Uterus (tissue), 4 donors: ENCODE measurements at places on chromosomes 5 and 9. TPM values are rescaled to one million over a fixed set of nuclear protein-coding genes. Genes with fewer than 3 reads are reported as not detected.

GRCh38 chr5:74367241-74367733 is 273.2 kb downstream of the ENC1 start:
- DNase-seq: peak; percentile 37
- no peak overlapping the region for H3K4me3 ChIP-seq
- no peaks in the 10 kb centered on the region for H3K27me3 ChIP-seq
- peak overlapping the region; percentile 54 for H3K27ac ChIP-seq

DNA sequence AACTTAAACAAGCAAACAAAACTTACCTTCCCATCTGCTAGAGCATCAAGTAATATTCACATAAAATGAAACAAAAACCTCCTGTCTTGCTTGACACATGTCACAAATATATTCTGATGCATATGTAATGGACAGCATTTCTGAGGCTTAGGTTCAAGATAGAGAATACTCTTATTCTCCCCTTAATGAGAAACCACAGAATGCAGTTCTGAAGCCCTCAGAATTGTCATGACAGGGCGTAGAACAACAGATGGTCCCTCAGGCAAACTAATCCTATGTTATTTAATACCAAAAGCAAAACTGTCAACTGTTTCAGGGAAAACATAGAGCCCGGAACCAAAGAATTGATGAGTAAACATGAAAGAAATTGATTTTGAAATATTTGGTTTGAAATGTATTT is 229.9 kb upstream of the RIOK2 start:
- H3K4me3 ChIP-seq: no peak overlapping the region
- no peaks in the 10 kb centered on the region for H3K36me3 ChIP-seq
- no peak for DNase-seq
- no peaks in the 10 kb centered on the region for H3K27me3 ChIP-seq
- no peak overlapping the region for H3K27ac ChIP-seq
- H3K4me1 ChIP-seq: no peaks in the 10 kb centered on the region

DNA sequence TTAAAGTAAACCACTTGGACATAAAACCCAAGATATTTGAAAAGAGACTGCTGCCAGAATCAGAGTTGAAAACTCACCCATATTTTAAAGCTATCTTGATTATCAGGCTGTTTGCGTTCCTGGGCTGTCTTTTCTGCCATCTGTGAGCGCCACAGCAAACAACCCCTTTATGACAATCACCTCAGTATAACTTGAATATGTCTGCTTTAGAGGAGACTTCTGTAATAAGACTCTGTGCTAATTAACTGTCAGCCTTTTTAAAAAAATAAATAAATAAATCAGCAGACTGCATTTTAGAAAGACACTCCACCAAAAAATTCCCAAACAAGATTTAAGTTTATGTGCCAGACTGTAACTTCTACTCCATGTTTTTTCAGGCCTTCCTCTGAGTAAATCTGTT is 375.7 kb upstream of the CCNH start:
- no peak overlapping the region for H3K4me3 ChIP-seq
- H3K27me3 ChIP-seq: no peaks in the 10 kb centered on the region
- H3K4me1 ChIP-seq: no peaks in the 10 kb centered on the region
- DNase-seq: no peak
- no peaks in the 10 kb centered on the region for H3K36me3 ChIP-seq
- no peak overlapping the region for H3K27ac ChIP-seq

DNA sequence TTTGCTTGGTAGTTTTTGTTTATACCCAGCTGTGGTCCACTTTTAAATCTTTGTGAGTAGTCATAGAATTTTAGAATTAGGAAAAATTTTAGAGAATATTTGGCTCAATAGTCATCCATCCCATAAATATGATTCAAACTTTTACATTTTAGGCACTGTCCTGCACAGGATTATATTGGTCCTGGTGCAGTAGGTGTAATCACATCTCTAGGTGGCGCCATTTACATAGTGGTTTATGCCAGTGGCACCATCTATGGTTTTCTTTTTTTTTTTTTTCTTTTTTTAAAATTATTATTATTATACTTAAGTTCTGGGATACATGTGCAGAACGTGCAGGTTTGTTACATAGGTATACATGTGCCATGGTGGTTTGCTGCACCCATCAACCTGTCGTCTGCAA is 260.7 kb upstream of the KCNN2 start:
- no peaks in the 10 kb centered on the region for H3K4me1 ChIP-seq
- H3K27ac ChIP-seq: no peak overlapping the region
- H3K27me3 ChIP-seq: no peaks in the 10 kb centered on the region
- no peak overlapping the region for H3K4me3 ChIP-seq
- no peak for DNase-seq
- no peaks in the 10 kb centered on the region for H3K36me3 ChIP-seq

SPATA9 gene
- 0.34 TPM for total RNA-seq

LPAR1 gene
- total RNA-seq: 68.0 TPM

SPINK13 gene
- not detected for total RNA-seq

PLEKHG4B gene
- not detected for total RNA-seq

LEAP2 gene
- total RNA-seq: 1.1 TPM

SPINK7 gene
- total RNA-seq: not detected

PDZD2 gene
- total RNA-seq: 17.2 TPM

INSYN2B gene
- total RNA-seq: 2.4 TPM
